Head of caudate nucleus (tissue), 42 donors: ENCODE measurements at places on chromosomes 12 and 14.

DNA sequence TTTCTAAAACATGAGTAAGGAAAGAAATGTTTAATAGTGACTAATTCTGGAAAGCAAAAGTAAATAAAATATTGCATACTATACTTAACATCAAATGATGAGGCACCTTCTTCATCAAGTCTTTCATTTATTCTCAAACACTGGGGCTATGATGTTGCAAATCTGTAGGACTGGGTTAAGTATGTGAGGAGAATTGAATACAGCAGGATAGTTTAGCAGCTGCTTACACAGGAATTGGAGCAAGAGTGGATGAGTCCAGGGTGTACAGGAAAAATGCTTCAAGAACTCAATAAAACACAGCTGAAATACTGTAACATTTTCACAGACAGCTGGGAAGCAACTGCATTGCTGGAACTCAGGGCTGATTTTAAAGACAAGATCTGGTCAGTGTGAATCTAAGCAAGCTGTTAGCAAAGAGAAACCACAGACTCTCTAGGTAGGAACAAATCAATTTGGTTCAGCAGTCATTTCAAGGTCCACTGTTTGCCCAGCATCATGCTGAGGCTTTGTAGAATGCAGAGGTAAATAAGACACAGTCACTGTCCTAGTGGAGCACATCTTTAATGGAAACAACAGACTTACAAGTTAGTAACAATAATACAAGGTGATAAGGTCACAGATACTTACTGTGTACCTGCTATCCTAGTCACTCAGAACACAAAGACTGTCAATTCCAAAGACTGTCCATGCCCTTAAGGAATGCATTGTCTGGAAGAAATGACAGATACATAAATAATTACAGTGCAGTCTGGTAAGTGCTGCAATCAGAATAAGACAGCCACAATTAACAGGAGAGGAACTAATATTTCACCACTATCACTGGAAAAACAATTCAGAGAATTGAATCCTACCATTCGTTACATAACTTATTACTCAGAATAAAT, 96.8 kb upstream of the DACT1 start:
- DNase-seq, result no peak

DNA sequence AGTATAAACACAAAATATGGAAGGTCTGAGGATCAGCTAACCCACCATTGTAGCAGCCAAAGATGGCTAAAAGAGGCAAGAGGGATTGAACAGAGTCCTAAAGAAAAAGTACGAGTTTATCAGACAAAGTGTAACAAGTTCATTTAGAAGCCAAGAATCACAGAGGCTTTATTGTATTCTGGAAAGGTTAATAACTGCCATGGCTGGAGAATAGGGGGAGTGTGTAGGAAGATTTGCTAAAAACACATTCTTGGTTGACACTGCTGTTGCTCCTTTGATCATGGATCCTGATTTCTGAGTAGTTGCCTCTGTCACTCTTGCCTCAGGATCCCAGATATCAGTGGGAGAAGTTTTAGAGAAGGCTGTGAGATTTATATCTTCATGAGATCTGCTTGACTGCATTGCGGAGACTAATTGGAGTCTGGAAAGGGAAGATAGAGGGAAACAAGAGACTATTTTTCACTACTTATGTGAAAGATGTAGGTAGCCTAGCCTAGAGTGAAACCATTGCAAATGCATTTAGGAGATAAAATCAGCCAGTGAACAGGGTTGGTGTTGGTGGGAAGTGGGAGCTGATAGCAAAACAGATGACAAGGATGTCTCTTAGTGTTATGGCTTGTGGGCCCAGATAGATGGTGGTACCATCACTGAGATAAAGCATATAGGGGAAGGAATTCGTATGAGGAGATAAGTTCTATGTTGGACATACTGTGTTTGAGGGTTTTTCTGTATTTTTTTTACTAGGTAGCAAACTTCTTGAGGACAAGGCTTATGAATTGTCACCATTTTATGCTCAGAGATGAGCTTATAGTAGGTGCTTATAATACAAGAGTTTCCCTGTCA, 402.9 kb upstream of the PDE3A start:
- no peak for DNase-seq

DNA sequence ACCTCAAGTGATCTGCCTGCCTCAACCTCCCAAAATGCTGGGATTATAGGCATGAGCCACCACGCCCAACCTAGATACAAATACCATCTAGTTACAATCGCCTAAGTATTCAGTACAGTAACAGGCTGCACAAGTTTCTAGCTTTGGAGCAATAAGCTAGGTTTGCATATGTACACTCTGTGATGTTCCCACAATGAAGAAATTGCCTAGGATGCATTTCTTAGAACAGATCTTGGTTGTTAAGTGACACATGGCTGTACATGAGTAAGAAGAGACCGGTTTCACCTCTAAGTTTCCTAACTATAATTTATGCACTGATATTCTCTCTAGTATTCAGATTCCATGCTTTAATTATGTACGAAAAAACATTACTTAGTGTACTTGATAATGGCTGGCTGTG, 5.4 kb upstream of the TUBA1C start:
- no peak for DNase-seq

GRCh38 chr12:98149691-98150210, 365.6 kb upstream of the TMPO start:
- no peak for DNase-seq

DNA sequence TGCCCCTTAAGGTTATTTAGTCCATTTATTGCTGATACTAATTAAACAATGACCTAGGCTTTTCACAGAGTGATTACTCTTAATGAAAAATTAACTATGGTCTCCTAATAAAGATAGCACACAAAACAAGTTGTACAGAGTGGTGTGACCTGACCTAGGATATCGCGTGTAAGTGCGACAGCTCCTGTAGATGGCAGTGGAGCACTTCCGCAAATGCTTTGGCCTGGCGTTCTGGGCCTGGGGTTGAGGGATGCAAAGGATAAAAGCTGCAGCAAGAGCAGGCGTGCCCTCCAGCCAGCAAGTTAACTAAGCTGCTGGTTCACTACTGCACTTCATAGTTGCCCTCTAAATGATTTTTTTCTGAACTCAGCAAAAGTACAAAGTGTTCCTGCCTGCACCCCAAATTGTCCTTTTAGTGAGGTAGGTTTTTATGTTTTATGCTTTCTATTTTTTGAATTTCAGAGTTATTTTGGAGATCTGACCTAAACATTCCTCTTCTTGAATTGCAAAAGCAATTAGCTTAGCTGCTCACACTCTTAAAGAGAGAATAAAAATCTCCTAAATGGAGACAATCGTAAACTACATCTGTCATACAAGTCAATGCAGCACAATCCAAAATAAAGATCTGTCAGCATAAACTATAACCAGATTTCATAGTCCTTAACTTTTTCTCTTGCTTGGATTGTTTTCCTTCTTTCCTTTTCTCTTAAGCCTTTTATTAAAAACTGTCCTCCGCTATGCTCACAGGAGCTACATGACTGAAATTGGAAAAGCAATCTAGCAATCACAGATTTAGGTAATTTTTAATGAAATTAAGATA, 379.6 kb downstream of the LRIG3 start:
- peak; percentile 81 for DNase-seq

- peak; percentile 44 for DNase-seq
Measured at GRCh38 chr12:1619587-1619986, 9.4 kb upstream of the WNT5B start.

GRCh38 chr12:42807766-42808165, 218.2 kb upstream of the PRICKLE1 start:
- no peak for DNase-seq

- no peak for DNase-seq
Measured at GRCh38 chr14:72745546-72745945, 148.4 kb downstream of the DPF3 start.

DNA sequence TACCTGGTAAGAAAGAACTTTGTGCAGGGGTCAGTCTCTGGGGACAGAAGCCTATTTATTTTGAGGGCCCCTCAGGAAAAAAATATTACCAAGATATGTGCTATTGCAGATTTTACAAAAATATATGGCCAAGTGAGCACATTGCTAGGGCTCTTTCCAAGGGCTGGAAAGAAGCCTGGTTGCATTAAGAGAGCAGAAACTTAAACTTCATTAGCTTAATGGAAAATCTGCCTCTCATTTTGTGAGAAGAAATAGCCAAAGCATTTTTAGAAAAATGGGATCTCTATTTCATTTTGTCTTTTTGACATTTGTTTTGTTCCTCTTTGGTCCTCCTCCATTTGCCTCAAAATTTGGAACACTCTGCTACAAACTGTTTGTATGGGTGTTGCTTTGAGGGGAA, 283.5 kb downstream of the NELL2 start:
- DNase-seq, result no peak

GRCh38 chr14:61753631-61754030, 8.6 kb upstream of the SNAPC1 start:
- DNase-seq, result no peak

- DNase-seq, result no peak
Measured at GRCh38 chr12:42776396-42776795, 186.8 kb upstream of the PRICKLE1 start.

DNA sequence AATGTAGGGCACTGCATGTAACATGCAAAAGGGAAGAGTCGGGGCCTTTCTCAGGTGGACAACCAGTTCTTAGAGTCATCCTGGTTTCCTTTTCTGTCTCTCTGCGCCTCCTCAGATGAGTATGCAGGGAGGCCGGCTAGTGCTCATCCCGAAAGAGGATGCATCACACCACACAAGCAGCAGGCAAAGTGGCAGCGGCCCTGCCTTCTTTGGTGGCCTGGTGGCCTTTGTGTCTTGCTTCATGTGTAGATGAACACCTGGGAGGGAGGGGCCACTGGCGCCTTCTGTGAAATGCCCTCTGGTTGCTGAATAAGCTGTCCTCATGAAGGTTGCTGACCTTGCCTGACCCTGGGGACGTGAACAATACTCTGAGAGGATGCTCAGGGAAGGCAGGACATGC, 18.0 kb downstream of the SLC24A4 start:
- DNase-seq, result no peak

DNA sequence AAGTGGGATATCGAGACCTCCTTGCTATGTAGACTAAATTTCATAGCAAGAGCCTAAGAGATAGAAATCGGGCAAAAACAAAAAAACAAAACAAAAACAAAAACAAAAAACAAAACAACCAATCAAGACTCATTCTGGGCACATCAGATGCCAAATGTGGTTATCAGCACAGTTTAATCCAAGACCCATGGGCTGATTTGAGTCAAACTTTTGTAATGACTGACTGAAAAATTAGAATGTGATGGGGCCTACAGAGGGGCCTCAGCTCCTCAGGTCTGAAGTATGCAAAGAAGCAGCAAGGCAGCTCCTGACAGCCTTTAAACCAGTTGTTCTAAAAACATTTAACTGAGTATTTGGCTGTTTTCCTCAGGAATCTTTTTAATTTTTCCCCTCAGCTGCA, 49.3 kb downstream of the SLC4A8 start:
- no peak for DNase-seq

GRCh38 chr14:23301969-23302289, 730 bp downstream of the PPP1R3E start:
- no peak for DNase-seq

- DNase-seq, result no peak
Measured at GRCh38 chr12:45381351-45381750, 165.5 kb downstream of the ANO6 start.

GRCh38 chr12:31895449-31896150, 63.6 kb upstream of the RESF1 start:
- DNase-seq, result no peak

DNA sequence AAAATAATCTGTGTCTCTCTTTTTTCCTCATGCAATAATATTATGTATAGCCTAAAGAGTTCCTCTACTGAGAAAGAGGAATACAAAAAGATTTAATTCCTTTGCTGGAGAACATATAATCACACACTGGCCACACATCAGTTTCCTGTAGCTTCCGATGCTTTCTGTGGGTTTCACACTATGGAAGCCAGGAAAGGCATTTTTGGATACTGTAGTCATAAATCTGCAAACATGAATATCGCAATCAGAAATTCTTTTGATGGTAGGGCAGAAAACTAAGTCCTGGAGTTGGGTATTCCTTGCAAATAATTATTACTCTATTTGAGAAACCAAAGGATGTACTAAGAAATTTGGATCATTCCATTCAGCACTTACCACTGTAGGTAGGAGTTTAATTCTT, 260.0 kb downstream of the ACSS3 start:
- DNase-seq, result no peak

GRCh38 chr14:73723406-73723796, 9.2 kb upstream of the PNMA1 start:
- no peak for DNase-seq

GRCh38 chr12:104579718-104580495, 123.2 kb downstream of the CHST11 start:
- no peak for DNase-seq

DNA sequence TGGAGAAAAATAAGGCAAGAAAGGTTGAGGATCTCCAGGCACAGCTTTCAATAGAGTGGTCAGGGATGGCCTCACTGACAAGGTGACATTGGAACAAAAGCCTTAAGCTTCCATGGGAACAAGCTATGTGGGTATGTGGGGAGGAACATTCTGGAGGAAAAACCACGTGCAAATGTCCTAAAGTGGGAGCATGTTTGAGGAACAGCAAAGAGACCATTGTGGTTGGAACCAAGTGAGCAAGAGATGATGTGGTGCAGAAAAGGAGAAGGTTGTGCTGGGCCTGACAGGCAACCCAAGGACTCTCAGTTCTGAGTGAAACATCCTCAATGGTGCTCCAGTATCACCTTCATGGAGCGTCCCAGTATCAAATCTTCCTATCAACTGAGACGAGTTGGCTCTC, 184.0 kb downstream of the CAND1 start:
- no peak for DNase-seq

- no peak for DNase-seq
Measured at GRCh38 chr12:106039242-106039641, 99.5 kb downstream of the NUAK1 start.

DNA sequence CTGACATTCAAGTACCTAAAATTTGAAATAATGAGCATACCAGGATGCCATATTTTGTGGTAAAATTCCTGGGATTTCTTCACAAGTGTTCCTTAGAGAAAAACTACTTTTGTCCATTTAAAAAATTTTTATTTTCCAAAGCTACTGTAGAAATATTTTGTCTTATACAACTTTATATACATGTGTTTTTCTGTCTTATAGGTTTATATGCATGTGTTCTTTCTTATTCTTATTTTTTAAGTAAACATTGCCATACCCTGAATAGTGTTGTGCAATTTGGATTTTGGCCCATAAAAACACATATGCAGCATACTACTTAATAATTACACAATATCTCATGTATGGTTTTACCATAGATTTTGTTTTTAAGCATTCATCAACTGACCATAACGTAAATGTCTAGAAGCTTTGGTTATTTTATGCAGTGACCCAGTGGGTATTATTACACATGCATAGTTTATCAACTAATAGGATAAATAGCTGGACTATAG, 1107.4 kb upstream of the SEL1L start:
- no peak for DNase-seq
